ENCODE measurements at places on chromosomes 5 and 9. TPM values are rescaled to one million over a fixed set of nuclear protein-coding genes. Genes with fewer than 3 reads are reported as not detected.

DNA sequence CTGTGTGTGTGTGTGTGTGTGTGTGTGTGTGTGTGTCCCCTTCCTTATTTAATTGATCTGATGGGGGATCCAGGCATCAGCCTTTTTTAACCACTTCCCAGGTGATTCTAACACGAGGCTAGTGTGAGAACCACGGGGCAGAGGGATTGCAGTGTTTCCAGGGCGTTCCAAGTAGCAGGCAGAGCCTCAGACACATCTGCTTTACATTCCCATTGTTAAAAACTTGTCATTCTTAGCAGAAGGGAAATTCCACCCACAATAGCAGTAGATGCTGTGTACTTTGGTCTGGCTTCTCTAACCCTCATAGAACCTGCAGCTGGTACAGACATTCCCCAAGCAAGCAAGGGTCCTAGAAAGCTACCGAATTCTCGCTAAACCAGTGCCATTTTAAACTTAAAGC, 81.9 kb upstream of the SLC30A5 start:
- no peaks in the 10 kb centered on the region for H3K4me1 ChIP-seq
- H3K36me3 ChIP-seq, result no peaks in the 10 kb centered on the region
- no peak overlapping the region for H3K27ac ChIP-seq
- no peak overlapping the region for H3K4me3 ChIP-seq
- no peak for DNase-seq

DNA sequence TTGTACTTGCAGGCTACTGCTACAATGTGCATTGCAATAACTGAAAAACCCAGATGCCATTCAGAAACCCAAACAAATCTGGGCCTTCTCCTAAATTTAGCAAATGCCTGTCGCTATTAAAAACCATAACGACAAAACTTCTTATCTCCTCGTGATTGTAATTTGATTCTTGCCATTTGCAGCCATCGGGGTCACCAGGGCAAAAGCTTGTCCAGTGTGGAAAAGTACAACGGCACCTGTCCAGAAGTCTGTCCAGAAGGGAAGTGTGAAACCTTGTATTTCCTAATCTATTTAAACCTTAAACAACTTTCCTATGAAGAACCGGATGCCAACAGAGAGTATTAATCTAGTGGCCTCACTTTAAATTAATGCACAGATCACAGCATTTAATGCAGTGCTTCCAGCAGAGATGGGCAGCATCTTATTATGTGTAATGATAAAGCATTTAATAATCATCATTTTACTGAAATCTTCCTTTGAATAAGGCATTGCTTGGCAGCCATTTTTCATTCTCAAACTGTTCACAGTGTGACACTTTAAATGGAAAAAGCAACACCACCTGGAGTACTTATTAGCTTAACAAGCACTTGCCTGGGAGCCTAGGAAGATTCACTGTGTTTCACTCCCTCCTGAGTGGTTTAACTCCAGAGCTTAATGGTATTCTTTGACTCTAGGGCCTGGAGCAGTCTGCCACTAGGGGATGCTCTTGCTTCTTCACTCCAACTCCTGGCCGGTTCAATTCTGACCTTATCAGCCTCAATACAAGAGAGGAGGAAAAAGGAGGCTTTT, 4.9 kb upstream of the C7 start:
- peak overlapping the region; percentile 22 for H3K27ac ChIP-seq
- no peak overlapping the region for H3K4me3 ChIP-seq
- peaks cover 27% of the 10 kb centered on the region for H3K4me1 ChIP-seq
- peak; percentile 37 for DNase-seq

GRCh38 chr5:76125888-76126287, 42.7 kb downstream of the SV2C start:
- no peak overlapping the region for H3K27ac ChIP-seq
- H3K36me3 ChIP-seq, result no peaks in the 10 kb centered on the region
- peaks cover 62% of the 10 kb centered on the region for H3K27me3 ChIP-seq

DNA sequence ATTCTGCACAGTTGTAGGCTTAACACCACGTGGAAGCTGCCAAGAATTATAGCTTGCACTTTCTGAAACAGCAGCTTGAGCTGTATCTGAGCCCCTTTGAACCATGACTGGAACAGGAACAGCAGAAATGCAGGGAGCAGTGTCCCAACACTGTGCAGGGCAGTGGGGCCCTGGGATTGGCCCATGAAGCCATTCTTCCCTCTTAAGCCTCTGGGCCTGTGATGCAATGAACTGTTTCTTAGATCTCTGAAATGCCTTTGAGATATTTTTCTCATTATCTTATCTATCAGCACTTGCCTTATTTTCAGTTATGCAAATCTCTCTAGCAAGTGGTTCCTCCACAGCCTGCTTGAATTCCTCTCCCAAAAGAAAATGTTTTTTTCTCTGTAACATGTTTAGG, 87.0 kb upstream of the MTAP start:
- H3K4me1 ChIP-seq, result peaks cover 2% of the 10 kb centered on the region
- H3K36me3 ChIP-seq, result no peaks in the 10 kb centered on the region
- no peak for DNase-seq
- no peak overlapping the region for H3K27ac ChIP-seq

- no peak overlapping the region for H3K4me3 ChIP-seq
- no peaks in the 10 kb centered on the region for H3K36me3 ChIP-seq
- peaks cover 33% of the 10 kb centered on the region for H3K27me3 ChIP-seq
Observed at GRCh38 chr5:146365618-146366017, 27.0 kb downstream of the POU4F3 start.

GRCh38 chr5:94181895-94182294, 436.5 kb downstream of the KIAA0825 start:
- no peak overlapping the region for H3K27ac ChIP-seq
- H3K4me3 ChIP-seq, result no peak overlapping the region
- DNase-seq, result no peak
- peaks cover 9% of the 10 kb centered on the region for H3K4me1 ChIP-seq
- H3K36me3 ChIP-seq, result no peaks in the 10 kb centered on the region

DNA sequence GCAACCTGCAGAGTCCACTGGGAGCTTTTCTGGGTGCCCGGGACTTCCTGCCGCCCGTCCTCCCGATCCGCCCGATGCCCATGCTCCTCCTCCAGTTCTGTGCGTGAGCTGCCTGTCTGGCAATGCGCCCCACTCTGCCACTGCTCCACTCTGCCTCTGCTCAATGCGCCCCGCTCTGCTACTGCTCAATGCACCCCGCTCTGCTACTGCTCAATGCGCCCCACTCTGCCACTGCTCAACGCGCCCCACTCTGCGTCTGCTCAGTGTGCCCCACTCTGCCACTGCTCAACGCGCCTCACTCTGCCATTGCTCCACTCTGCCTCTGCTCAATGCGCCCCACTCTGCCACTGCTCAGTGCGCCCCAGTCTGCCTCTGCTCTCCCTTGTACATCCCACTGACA, 436.0 kb downstream of the NR2F1-AS1 start:
- peaks cover 3% of the 10 kb centered on the region for H3K36me3 ChIP-seq
- peaks cover 6% of the 10 kb centered on the region for H3K27me3 ChIP-seq
- no peak overlapping the region for H3K4me3 ChIP-seq
- H3K4me1 ChIP-seq, result no peaks in the 10 kb centered on the region
- no peak for DNase-seq
- H3K27ac ChIP-seq, result no peak overlapping the region

DNA sequence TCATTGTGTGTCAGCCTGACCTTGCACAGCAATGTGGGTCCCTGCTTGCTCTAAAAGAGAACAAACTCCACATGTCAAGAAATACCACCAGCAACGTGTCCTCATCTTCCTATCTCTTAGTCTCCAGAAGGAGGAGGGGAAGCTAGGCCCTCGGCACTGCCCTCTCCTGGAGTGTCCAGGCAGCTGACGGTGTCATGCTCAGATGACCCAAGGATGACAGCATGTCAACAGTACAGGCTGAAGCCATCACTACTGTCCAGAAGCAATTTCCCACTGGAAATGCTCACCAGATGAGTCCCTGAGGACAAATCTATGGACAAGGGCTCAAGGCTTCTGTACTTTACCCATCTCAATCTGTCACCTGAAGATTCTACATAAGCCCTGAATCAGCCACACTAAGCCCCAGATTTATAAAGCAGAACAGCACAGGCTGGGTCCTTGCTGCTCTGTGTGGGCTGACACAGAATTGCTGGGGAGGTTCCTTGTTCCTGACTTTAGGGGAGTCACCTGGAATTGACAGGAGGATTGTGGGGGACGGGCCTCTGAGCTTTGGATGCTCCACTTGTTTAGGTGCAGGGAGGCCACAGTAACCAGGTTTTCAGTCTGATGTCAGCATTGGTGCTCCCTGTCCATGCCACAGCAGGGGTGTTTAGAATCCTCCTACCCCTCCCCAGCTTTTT, 210.2 kb downstream of the DAB2IP start:
- H3K27ac ChIP-seq, result no peak overlapping the region
- no peaks in the 10 kb centered on the region for H3K36me3 ChIP-seq
- peaks cover 4% of the 10 kb centered on the region for H3K4me1 ChIP-seq
- no peak for DNase-seq

GRCh38 chr9:37236822-37237221, 116.4 kb downstream of the ZCCHC7 start:
- H3K27me3 ChIP-seq, result no peaks in the 10 kb centered on the region
- no peak overlapping the region for H3K4me3 ChIP-seq
- H3K27ac ChIP-seq, result no peak overlapping the region
- H3K4me1 ChIP-seq, result peaks cover 2% of the 10 kb centered on the region
- peaks cover 8% of the 10 kb centered on the region for H3K36me3 ChIP-seq

GRCh38 chr9:7467186-7467585, 332.4 kb downstream of the DMAC1 start:
- no peak overlapping the region for H3K27ac ChIP-seq
- no peaks in the 10 kb centered on the region for H3K4me1 ChIP-seq
- no peak overlapping the region for H3K4me3 ChIP-seq
- peaks cover 44% of the 10 kb centered on the region for H3K27me3 ChIP-seq
- H3K36me3 ChIP-seq, result no peaks in the 10 kb centered on the region

- no peaks in the 10 kb centered on the region for H3K36me3 ChIP-seq
- no peak for DNase-seq
- no peaks in the 10 kb centered on the region for H3K27me3 ChIP-seq
- H3K4me1 ChIP-seq, result no peaks in the 10 kb centered on the region
- no peak within 1 kb of the TSS for H3K27ac ChIP-seq
Observed at GRCh38 chr5:57482671-57483106, at the start of gene ACTBL2. TSS of gene ACTBL2 (minus strand) at chr5:57482811. CDS start at chr5:57482707, 104 bp downstream.

DNA sequence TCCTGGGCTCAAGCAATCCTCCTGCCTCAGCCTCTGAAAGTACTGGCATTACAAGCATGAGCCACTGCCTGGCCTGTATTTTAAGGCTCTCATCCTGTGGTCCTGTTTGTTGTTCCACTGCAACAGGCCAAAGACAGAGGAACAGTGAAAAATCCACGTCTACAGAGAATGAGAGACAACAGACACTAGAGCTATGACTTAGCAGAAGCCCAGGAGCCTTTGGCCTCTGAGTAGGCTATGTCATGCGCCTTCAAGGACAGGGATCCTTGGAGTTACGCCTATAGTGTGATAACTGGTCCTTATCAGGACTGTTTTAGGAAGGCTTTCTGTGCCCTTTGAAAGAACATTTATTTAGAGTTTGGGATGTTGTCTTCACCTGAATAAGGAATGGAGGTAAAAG, 10.5 kb downstream of the POC5 start:
- no peak overlapping the region for H3K27ac ChIP-seq
- H3K4me3 ChIP-seq, result no peak overlapping the region
- H3K4me1 ChIP-seq, result no peaks in the 10 kb centered on the region
- H3K36me3 ChIP-seq, result peaks cover 15% of the 10 kb centered on the region

- no peak overlapping the region for H3K4me3 ChIP-seq
- no peaks in the 10 kb centered on the region for H3K36me3 ChIP-seq
- H3K27me3 ChIP-seq, result no peaks in the 10 kb centered on the region
- DNase-seq, result no peak
- H3K27ac ChIP-seq, result peak overlapping the region; percentile 11
Observed at GRCh38 chr5:4976902-4977301, 163.2 kb upstream of the ADAMTS16 start.

DNA sequence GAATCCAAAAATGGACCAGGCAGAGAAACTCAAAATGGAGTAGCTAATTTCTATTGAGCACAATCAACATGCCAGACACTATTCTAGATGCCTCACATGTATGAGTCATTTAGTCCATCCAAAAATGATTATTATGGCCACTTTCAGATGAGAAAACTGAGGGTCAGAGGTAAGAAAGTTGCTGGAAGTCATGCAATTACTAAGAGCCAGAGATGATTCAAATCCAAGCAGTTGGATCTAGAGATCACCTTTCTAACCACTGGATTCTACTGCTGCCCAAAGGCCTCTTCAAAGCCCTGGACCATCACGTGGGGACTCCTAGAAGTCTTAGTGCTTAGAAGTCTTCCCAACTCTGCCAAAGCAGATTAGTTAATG, 51.8 kb upstream of the HMHB1 start:
- DNase-seq, result no peak
- no peaks in the 10 kb centered on the region for H3K4me1 ChIP-seq
- H3K27ac ChIP-seq, result no peak overlapping the region
- no peaks in the 10 kb centered on the region for H3K36me3 ChIP-seq

- no peak overlapping the region for H3K4me3 ChIP-seq
- H3K27ac ChIP-seq, result no peak overlapping the region
- peaks cover 36% of the 10 kb centered on the region for H3K36me3 ChIP-seq
- peaks cover 2% of the 10 kb centered on the region for H3K4me1 ChIP-seq
Observed at GRCh38 chr9:87656485-87656884, 69.4 kb upstream of the CTSL start.

GRCh38 chr5:100889165-100889743, 13.8 kb downstream of the ST8SIA4 start:
- no peak overlapping the region for H3K27ac ChIP-seq
- no peak overlapping the region for H3K4me3 ChIP-seq
- peaks cover 8% of the 10 kb centered on the region for H3K4me1 ChIP-seq
- DNase-seq, result no peak
- peaks cover 3% of the 10 kb centered on the region for H3K27me3 ChIP-seq

DNA sequence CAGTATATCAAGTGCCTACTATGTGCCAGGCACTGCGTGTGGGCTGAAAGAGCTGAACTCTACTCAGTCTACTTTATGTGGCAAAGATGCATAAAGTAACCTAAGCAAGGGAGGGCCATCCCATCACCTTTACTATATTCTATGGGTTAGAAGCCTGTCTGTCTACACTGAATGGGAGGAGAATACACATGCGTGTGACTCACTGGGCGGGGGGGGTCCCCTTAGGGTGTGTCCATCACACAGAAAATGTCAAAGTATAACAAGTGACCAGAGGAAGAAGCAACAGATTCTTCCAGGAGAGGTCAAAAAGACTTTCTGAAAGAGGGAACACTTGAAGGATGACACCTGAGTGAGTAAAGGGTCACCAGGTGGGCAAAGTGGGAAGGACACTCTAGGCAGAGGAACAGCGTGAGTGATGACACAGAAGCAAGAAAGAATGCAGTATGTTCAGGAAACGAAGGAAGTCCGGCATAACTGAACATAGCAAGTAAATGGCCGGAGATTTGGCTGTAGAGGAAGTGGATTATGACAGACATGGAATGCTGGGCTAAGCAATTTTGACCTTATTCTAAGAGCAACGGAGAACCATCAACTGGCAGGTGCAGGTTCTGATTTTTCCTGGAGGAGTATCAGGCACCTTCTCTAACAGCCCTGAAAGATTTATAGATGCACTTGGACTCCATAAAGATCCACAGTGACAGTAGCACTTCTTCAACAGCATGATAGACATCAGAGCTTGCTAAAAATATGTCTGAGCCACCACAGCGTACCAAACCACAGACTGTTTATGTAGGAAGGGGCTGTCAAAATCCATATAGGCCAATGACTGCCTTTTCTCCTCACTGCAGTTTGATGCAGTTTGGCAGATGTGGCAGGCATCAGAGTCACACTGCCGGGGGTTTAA, 8.0 kb upstream of the WHRN start:
- H3K4me1 ChIP-seq, result no peaks in the 10 kb centered on the region
- H3K27ac ChIP-seq, result no peak overlapping the region
- H3K4me3 ChIP-seq, result no peak overlapping the region
- peaks cover 71% of the 10 kb centered on the region for H3K27me3 ChIP-seq
- no peaks in the 10 kb centered on the region for H3K36me3 ChIP-seq

MRRF gene
- 34.3 TPM for total RNA-seq

KIF27 gene
- total RNA-seq, result 24.6 TPM

SH3RF2 gene
- 17.6 TPM for total RNA-seq
